Breast epithelium (tissue), 4 donors: ENCODE measurements at places on chromosomes 16 and 17.

DNA sequence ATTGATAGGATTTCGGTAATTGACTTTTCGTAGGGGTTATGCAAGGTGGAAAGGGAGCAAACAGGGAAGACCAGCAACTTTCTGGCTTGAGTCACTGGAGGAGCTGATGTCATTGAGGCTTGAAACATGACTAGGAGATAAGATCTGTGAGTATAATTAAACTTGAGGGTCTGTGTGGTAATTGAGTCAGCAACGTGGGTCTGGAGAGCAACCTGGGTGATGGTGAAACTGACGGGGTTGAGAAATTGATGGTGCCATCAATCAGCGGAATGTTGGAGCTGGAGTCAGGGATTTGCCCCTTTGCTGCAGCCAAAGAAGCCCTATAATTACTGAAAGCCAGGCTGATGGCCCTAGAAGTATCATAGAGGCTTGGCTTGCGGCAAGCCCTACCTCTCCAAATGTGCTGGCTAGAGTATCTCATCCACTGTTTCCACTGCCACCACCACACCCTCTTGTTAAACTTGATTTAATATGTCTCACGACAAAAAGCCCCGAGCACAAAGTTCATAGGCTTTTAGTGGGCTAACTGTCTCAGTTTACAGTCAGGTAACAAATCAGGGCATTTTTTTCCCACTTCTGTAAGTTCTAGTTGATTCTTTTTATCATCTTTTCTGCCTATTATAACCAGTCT lies 186.9 kb upstream of the ELAC2 start:
- H3K4me1 ChIP-seq: no peaks in the 10 kb centered on the region
- H3K27ac ChIP-seq: no peak overlapping the region
- H3K27me3 ChIP-seq: no peaks in the 10 kb centered on the region
- H3K36me3 ChIP-seq: no peaks in the 10 kb centered on the region
- no peak overlapping the region for H3K4me3 ChIP-seq

DNA sequence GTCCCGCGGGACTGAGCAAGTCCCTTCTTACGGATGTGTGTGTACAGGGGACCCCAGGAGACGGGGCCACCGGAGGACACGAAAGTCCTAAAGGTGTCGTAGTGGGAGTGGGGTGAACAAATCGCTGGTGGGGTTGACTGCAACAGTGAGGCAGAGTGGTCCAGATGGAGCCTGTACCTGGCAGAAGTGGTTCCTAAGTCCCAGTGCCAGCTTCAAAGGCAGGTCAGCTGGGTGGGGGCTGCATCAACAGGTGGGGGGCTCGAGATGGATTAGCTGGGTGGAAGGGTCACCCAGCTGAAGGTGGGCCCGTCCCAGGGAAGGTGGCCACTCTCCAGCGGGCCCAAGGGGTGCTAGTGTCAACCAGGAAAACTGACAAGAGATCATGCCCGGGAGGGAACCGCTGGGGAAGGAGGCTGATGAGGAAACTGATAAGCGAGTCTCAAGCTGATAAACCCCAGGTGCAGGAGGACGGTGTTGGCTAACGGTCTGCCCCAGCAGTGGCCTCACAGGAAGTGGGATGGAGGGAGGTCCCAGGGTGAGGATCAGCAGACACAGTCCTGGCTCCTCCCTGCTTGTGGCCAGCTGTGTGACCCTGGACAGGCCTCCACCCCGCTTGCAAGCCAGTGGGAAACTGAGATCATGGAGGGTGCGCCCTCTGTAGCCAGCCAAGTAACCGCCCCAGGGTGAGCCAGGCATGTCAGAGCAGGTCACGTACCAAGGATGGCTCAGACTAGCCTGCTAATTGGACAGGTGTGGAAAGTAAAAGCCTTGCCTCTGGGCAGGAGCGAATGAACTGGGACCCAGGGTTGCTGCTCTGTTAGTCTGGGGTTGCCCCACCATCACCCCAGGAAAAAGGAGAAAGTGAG lies 1.0 kb downstream of the ORAI3 start:
- H3K4me3 ChIP-seq: peak overlapping the region; percentile 98
- DNase-seq: peak; percentile 75
- H3K27ac ChIP-seq: peak overlapping the region; percentile 94
- no peaks in the 10 kb centered on the region for H3K36me3 ChIP-seq

GRCh38 chr17:66960613-66961012 lies 3.9 kb upstream of the CACNG4 start:
- H3K4me3 ChIP-seq: no peak overlapping the region
- DNase-seq: no peak
- H3K27ac ChIP-seq: no peak overlapping the region
- H3K4me1 ChIP-seq: no peaks in the 10 kb centered on the region

- H3K4me1 ChIP-seq: no peaks in the 10 kb centered on the region
- H3K27ac ChIP-seq: no peak overlapping the region
- no peaks in the 10 kb centered on the region for H3K36me3 ChIP-seq
These were observed 14.0 kb upstream of the RBFOX3 start for GRCh38 chr17:79624718-79625478.

DNA sequence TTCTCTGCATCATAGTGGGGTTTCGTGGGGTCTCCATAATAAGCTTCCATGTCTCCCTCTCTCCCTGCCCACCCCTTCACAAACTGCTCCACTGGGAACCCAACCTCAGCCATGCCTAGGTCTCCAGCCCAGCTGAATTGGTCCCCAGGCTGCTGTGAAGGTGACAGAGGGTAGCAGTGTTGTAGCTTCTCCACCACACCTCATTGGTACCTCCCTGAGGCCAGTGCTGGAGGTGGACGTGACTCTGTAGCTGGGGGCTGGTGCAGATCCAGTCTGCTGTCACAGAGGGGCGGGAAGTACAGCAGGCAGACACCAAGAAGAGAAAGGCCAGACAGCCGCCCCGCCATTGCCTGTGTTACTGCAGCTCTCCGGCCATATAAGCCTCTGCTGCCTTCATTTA lies 82.1 kb downstream of the OR1D5 start:
- no peaks in the 10 kb centered on the region for H3K36me3 ChIP-seq
- H3K4me1 ChIP-seq: no peaks in the 10 kb centered on the region
- no peak for DNase-seq
- no peaks in the 10 kb centered on the region for H3K27me3 ChIP-seq

DNA sequence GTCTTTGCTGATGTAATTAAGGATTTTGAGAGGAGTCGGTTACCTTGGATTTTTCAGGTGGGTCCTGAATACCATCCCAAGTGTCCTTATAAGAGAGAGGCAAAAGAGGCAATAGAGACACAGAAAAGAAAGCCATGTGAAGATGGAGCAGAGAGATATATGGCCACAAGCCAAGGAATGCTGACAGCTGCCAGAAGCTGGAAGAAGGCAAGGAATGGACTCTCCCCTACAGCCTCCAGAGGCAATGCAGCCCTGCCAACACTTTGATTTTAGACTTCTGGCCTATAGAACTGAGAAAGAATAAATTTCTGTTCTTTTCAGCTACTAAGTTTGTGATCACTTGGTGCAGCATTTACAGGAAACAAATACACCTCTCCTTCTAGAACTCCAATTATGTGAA lies 8.2 kb upstream of the RNFT1 start:
- no peak overlapping the region for H3K27ac ChIP-seq
- no peaks in the 10 kb centered on the region for H3K4me1 ChIP-seq
- no peak for DNase-seq
- H3K4me3 ChIP-seq: no peak overlapping the region
- H3K36me3 ChIP-seq: no peaks in the 10 kb centered on the region

GRCh38 chr16:75000481-75001081 lies 1.8 kb downstream of the ZNRF1 start:
- DNase-seq: no peak
- H3K4me3 ChIP-seq: peak overlapping the region; percentile 79
- peak overlapping the region; percentile 84 for H3K27ac ChIP-seq
- no peaks in the 10 kb centered on the region for H3K36me3 ChIP-seq
- H3K4me1 ChIP-seq: peaks cover 6% of the 10 kb centered on the region
